ENCODE measurements at places on chromosomes 4 and X.

DNA sequence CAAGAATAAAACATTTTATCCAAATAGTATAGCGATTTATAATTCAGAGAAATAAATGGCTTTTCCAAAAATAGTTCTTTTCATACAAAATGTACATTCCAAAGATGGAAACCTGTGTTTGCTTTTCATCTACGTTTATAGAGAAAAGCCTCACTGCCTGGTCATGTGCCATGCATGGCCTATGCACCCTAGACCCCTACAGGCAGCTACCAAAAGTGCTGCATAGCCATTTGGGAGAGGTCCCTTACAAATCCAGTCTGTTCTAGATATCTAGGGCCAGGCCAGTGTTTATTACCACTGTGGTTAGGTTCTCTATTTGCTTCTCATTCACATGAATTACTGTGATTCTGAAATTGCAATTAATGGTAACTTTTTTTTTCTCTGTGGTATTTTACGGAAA, 17.2 kb downstream of the HMGB2 start:
- no peak for DNase-seq

DNA sequence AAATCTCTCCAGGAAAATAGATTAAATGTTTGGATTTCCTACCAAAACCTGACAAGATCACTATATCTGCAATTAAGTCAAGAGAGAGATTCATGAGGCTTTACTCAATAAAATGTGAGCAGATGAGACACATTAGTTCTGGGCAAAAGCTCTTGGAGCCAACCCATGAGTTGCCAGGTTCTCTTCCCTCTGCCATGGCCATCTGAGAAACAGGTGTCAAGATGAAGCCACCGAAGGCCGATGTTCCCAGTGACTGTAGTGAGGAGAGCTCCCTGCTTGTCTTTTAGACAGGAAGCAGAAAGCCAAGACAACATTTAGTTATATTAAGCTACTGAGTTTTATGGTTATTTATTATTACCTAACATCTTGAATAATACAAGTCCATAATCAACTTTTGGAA, 1068.7 kb downstream of the STPG2 start:
- no peak for DNase-seq

GRCh38 chrX:44872821-44873414, at the start of gene KDM6A:
KDM6A (plus strand) TSS chrX:44873188; CDS start chrX:44873552, 364 bp downstream.
- peak; percentile 99 for DNase-seq

DNA sequence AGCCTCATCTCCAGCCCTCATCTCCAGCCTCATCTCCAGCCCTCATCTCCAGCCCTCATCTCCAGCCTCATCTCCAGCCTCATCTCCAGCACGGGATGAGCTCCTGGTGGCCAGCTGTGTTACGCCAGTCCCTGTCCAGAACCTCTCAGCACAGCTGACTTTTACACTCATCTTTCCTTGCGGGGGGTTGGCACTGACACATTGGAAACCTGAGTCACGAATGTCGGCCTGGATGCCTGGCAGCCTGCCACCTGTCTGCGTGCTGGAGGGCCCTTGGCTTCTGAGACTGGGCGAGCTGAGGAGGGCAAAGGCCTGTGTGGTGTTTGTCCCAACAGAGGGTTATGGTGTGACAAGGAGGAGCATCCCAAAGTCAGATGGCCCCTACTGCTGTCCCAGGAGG, 66.1 kb upstream of the HGFAC start:
- DNase-seq = no peak

- DNase-seq = no peak
Observed at GRCh38 chr4:116005806-116006088, 892.3 kb upstream of the NDST4 start.

- DNase-seq = no peak
Observed at GRCh38 chr4:115424852-115425251, 311.4 kb upstream of the NDST4 start.

DNA sequence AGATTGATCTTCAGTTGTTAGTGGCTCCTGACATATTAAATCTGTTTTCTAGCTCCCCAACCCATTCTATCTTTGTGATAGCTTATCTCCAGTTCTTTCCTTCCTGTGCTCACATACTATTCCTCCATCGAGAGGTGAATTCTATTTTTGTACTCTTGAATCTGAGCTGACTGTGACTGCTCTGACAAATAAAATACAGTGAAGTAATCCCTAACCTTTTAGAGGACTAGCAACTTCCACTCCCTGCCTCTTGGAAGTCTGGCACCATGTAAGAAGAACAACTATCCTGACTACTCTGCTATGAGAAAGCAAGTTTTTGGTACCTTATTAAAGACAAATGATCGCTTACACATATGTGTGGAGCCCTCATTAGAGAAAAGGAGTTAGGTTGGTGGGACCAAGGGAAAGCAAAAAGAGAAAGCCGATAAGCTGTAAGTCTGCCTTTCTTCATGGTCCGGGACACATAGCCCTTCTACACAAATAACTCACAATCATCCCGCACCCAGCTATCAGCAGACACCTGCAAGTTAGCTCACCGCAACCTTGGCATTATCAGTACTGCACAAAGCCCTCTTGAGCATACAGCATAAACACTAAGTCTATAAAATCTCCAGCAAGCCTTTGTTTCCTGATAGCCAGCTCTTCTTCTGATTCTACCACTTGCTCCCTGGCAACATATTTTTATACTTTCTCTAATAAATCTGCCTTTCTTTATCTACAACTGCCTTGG, 13.5 kb upstream of the PPM1K start:
- no peak for DNase-seq

GRCh38 chr4:44320833-44321232, 127.8 kb downstream of the KCTD8 start:
- no peak for DNase-seq

DNA sequence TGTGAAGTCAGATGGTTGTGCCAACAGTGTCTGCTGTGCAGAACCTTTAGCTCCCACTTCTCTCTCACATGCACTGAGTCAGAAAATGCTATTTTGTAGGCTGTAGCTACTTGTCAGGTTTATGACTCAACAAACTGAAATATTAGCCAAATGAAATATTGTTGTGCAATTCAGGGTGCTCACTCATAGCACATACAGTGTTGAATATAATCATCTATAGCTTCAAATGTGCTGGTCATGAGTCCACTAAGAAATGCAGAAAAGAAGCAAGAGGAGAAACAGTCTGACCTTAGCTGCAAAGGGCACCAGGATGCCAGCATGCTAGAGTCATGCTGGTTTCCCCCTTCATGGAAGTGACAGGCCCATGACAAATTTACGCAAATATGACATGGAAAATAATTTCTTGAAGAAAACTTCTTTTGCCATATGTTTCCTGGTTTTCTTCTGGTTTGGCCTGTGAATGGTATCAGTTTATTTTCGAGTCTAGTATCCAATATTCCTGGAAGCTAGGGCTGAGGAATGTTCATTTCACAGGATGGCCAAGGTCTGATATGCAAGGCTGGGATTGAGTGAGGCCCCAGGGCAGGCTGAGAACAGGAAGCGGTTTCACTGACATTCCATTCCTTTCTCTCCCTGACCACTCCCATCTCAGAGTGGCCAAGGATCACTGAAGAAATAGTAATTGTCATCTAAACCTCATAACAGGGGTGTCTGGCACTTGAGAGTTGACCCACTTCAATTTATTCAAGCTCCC, 10.3 kb upstream of the CXCL2 start:
- no peak for DNase-seq

- no peak for DNase-seq
Observed at GRCh38 chr4:25236971-25237370, 3.1 kb downstream of the PI4K2B start.

DNA sequence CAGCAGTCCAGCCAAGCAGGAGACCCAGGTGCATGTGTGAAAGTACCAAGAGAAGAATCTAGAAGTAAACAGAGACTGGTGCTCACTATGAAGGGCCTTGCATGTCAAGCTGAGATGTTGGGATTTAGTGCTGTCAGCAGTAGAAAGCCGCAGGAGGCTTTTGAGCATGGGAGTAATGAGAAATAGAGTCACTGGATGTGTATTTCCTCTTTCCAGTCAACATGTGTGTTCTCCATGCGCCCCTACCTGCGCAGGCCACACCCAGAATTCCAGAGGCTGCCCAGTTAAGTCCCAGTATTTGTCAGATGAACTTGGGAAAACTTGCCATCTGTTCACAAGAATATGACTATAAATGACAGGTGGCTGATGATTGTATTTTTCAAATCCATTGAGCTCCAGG, 4.5 kb upstream of the MAMLD1 start:
- DNase-seq = no peak

DNA sequence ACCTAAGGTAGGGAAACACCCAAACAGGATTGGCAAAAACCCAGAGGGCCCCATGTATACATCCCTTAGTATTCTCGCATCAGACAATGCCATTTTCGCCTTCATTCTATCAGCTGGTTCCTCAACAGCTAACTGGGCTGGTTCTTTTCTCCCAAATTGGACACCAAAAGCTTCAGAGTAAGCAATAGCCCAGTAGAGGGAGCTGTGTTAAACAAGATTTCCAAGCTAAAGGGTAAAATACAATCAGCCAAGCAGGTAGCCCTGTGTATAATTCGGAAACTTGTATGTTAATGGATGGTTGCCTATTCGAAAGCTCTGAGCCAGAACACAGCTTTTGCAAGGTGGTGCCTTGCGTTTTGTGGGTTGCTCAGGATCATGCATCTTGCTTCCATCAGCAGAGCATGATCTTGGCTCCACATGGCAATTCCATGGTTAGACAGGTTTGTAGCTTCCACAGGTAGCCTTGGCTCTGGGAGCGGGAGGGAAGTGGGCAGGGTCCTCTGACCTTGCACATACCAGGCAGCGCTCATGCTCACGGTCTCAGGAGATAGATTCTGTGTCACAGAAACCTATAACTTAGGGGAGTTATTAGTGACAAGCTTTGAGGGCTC, 115.2 kb upstream of the LNX1 start:
- DNase-seq = no peak

DNA sequence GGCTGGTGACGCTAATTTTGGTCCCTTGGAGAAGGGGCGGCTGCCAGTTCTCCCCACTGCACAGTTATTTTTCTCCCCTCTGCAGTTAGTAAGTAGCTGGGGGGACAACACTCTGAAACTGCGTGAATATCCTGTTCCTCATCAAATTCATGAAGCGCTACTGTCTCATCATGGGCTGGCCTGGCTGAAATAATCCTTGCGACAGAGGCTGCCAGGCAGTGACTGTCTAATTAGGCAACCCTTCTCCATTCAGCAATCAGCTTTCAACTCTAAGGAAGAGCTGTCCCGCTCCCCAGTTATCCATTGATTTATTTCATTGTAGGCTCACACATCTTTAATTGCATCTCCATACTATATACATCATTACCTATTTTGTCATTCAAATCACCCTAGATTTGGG, 8.2 kb downstream of the SH3TC1 start:
- no peak for DNase-seq

- DNase-seq = no peak
Observed at GRCh38 chr4:140753329-140753728, 2.9 kb downstream of the TBC1D9 start.

DNA sequence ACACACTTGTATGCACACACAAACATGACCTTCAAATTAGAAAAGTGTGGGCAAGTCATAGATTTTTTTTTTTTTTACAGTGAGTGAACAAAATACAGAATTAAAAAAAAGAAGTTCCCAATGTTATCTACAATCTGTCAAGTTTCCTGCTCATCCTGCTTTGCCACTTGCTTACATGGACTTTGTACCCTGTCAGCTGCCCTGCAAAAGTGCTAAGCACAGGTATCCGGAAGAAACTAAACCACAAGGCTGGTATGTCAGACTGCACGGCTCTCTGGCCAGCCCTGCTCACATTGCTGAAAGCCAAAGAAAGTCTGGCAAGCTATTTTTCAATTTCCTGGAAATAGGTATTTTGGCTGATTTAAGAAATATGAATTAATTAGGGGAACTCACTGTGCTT, 38.9 kb upstream of the BCLAF3 start:
- DNase-seq = no peak

GRCh38 chr4:59818656-59819055, 1381.5 kb upstream of the ADGRL3 start:
- no peak for DNase-seq

DNA sequence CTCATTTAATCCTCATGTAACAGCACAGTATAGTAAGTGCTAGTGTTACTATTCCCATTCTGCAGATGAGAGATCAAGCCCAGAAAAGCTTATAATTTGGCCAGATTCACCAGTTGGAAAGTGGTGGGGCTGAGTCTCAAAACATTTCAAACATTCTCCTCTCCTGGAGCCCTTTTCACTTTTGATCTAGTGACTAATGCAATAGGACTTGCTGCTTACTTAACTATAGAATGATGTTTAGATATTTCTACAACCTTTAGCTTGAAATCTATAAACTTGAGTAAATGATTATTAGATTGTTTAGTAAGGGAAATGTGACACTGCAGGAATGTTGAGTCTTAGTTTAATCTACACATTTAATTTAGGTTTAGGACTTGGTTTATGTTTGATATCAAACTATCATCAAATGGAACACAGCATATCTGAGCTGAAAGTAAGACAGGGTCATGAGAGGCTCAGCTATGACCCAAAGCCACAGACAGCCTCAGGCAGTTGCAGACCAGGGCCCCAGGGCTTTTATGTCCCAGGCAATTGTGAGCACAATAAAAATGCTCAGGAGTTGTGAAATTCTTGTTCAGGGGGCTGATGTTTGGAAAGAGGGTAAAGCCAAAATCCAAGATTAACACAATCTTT, 199.5 kb upstream of the HS3ST1 start:
- no peak for DNase-seq

- no peak for DNase-seq
Observed at GRCh38 chr4:139762720-139763119, 97.1 kb downstream of the MGST2 start.

- no peak for DNase-seq
Observed at GRCh38 chrX:133185938-133186337, 32.2 kb downstream of the TFDP3 start.

DNA sequence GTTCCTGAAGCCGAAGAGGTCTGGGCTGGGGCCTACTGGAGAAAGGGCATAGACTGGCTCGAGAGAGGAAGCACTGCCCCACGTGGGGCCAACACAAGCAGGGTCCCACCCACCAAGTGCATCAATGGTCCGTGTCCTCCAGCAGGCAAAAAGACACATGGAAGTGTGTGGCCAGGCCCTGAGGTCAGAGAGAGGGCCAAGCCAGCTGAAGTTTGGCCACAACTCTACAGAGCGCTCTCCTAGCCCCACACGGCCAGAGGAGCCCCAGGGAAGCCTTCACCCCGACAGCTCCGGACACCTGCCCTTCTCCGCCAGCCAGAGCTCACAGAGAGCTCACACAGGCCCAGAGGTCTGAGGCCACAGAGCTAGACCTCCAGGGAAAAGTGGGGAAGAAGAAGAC, 8.5 kb upstream of the KDM5C start:
- DNase-seq = no peak

GRCh38 chr4:113472864-113473263, 288.7 kb downstream of the CAMK2D start:
- DNase-seq = no peak

GRCh38 chr4:42914937-42915336, 22.4 kb downstream of the GRXCR1 start:
- no peak for DNase-seq

- DNase-seq = no peak
Observed at GRCh38 chr4:141599853-141600252, 36.5 kb upstream of the IL15 start.

GRCh38 chr4:77196866-77197265, 39.9 kb downstream of the CCNG2 start:
- no peak for DNase-seq

DNA sequence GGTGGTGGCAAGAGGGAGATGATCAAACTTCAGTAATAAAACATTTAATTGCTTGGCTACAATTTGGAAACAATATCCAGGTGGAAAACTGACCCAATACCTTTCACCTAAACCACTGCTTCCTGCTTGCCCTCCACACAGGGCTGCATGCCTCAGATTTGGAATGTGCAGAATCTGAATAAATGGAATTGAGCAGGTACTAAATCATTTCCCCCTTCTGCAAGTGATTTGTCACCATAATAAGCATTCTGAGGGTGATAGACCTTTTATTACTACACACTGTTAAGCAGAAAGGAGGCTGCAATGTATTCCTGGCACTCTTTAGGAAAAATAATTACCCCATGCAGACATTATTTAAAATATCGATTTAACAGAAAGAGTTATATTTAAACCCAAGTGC, 291.8 kb downstream of the IDS start:
- DNase-seq = no peak

All from stimulated activated CD8-positive, alpha-beta memory T cell treated with anti-CD3 and anti-CD28 coated beads, Interleukin-12 subunit alpha, Interleukin-12 subunit beta, amount 100 ng/mL, for 4 hours (primary cell).